ENCODE measurements at places on chromosomes 1 and 21.

DNA sequence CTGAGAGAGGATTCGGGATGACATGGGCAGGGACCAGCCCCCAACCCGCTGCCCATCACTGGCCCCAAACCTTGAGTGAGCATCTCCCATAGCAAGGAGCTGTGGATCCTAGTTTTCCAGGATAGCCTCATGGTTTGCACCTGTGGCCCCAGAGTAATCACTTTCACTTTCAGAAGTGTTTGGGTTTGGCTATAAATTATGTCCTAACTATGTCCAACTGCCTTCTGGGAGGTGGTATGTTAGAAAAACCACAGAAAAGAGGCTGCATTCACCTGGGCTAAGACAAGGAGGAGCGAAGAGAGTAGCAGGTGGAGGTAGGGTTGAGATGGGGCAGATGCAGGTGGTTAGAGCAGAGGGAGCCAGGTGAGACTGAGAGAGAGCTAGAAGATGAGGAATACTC, 19.4 kb upstream of the CLIC6 start:
- no peak for DNase-seq

GRCh38 chr1:42186152-42186551, 21.6 kb upstream of the GUCA2A start:
- peak; percentile 83 for DNase-seq

- DNase-seq = no peak
Measured at GRCh38 chr1:11564237-11564636, 85.3 kb downstream of the DISP3 start.

DNA sequence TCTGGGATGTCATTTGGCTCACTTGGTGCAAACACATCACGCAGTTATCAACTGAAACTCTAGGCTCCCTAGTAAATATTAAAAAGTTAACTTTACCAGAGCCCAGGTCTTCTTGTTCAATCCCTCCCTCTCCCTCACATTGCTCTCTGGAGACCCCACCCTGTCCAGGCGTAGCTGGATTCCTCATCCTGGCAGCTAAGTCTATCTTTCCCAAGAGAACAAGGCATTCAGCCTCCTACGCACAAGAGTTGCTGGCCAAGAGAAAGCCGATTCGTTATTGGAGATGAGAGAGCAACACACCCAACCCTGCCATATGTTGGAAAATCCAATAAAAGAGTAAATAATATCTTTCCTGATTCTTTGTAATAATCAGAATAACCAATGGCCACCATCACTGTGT, 117.9 kb downstream of the SLC30A10 start:
- DNase-seq = peak; percentile 74

DNA sequence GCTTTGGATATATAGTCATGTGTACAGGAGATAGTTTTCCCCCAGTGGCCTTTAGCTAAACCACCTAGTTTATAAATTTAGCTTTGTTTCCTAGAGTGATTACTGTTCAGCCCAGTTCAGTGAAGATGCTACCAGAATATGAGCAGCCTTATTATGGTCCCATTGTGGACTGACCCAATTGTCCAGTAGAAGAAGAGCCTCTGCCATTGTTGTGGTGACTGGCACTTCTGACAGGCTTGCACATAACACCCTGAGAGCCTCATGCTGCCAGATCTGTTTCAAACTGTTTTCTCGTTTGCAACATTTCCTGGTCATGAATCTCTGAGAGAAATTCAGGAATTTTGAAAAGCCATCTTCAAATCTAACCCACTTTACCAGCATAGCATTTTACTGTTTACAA, 20.6 kb downstream of the KPNA6 start:
- DNase-seq = no peak

- no peak for DNase-seq
Measured at GRCh38 chr21:42193131-42193671, 25.7 kb upstream of the ABCG1 start.

GRCh38 chr21:27339902-27340301, 373.0 kb upstream of the ADAMTS5 start:
- peak; percentile 23 for DNase-seq

- DNase-seq = no peak
Measured at GRCh38 chr1:117335376-117336086, 31.7 kb upstream of the MAN1A2 start.

- peak; percentile 44 for DNase-seq
Measured at GRCh38 chr21:34545079-34545884, 33.3 kb upstream of the KCNE1 start.

- DNase-seq = no peak
Measured at GRCh38 chr1:149916898-149917252, 769 bp downstream of the SV2A start.

GRCh38 chr1:83791821-83792437, 207.0 kb downstream of the TTLL7 start:
- peak; percentile 71 for DNase-seq

GRCh38 chr1:1434131-1434823, 1.2 kb upstream of the VWA1 start:
- no peak for DNase-seq

- DNase-seq = peak; percentile 75
Measured at GRCh38 chr1:183543619-183544204, 46.5 kb downstream of the NCF2 start.

- no peak for DNase-seq
Measured at GRCh38 chr1:24957016-24957807, 27.1 kb upstream of the RUNX3 start.

DNA sequence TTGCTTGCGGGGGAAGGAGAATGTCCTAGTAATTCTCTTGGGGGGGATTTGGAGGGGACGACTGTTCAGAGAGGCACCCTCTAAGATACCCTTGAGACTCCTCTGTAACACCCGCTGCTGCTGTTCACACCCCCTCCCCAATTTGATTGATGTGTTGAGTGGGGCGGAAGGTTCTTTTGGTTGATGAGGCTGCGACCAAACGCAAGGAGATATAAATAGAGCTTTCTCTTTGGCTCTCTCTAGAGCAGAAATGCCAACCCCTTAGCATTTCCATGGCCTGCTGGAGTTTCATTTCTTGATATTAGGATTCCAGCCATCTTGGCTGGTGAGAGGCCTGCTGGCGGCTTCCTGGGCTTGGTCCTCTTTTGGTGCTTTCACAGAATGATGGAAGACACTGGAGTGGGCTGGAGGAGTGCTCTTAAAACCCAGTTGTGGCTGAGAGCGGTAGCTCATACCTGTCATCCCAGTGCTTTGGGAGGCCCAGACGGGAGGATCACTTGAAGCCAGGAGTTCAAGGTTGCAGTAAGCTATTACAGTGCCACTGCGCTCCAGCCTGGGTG, 2.0 kb downstream of the PIK3CD start:
- no peak for DNase-seq

GRCh38 chr1:203506858-203507626, 13.1 kb downstream of the OPTC start:
- DNase-seq = peak; percentile 24

DNA sequence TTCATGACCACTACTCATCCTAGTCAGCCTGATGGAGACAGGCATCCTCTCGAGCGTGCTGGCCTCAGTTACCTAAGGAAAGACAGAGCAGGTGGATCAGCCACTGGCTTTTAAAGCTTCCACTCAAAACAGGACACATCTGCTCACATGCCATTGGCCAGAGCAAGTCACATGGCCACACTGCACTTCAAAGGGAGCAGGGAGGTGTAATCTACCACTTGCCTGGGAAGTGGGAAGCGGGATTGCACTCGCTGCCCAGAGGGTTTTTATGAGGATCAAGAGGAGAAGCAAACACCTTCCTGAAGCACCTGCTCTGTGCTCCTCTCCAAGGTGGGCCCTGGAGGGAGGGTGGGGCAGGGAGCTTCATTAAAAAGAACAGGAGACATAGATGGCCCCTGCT, 108.0 kb downstream of the TAS1R2 start:
- DNase-seq = no peak

DNA sequence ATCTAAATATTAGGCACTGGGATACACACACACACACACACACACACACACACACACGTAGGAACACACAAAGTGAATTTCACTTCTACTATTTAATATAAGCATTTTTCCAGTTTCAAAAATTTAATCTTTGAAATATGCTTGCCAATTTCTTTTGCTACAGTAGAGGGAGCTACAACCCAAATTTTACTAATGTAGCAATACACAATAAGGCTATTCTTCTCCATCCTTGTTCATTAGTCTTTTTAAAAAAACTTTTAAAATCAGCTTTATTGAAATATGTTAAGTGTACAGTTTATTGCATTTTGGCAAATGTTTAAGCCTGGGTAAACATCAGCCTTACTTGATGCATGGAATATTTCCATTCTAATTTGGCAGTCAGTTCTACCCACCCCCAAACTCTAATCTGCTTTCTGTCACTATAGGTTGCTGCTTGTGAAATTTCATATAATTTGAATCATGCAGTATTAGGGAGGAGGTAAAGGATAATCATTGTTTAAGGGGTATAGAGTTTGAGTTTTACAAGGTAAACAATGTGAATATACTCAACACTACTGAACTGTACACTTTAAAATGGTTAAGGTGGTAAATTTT, 93.0 kb upstream of the TENT5C start:
- DNase-seq = peak; percentile 35

- no peak for DNase-seq
Measured at GRCh38 chr1:46530791-46531409, 20.5 kb downstream of the KNCN start.

- no peak for DNase-seq
Measured at GRCh38 chr1:181383695-181384094, 99.6 kb upstream of the CACNA1E start.

DNA sequence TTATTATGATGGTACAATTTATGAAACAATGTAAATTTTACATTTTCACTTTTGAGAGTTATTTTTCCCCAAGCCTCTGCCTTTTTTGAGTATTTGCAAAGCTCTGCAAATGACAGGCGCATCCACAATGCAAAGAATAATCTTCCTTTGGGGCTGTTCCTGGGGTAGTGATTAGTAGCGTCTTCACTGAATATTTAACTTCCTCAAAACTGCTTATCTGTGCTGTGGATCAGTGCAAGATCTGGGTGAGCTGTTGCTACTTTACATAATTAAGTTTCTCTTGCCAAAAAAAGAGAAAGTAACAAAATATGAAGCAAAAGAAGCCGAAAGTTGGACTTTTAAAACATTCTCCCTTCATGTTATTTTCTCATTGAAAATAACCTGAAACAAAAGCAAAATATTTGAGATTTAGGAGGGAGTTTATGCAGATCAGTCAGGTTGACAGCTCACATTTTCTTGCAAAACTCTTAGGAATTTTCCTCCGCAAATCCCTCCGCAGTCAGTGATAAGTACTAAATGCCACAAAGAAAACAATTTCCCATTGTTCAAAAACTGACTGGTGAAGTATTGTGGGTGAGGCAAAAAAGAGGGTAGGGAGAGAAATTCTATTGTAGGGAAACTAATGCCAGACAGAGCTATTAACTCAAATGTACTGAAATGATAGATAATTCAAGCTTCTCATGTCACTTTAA, 276.4 kb upstream of the B3GALT2 start:
- DNase-seq = no peak

DNA sequence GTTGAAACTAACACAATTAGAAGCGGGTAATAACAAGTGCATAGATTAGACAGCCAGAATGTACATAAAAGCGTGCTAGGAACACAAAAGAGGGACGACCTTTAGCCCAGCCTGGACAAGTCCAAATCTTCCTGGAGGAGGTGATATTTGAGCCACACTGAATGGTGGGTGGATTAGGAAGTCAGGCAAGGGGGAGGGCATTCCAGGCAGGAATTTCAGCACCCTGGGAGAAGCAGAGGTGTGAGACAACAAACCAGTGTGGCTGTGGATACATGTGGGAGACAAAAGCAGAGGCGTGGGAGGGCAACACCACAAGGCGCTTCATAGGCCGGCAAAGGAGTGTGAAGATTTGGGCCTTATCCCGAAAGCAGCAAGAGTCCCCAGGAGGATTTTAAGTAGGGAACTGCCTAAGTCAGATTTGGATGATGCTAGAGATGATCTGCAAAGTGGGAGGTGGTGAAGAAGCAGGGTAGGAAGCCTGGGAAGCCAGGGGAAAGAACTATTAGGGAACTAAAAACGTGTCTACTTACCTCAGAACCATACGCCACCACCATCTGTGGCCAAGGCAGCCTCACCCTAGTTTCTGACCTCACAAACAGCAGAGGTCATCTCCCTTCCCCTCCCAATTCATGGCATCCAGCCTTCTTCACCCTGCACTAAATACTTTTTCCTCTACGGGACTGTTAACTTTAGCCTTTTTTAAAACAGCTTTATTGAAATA, 81.8 kb downstream of the GLUL start:
- peak; percentile 31 for DNase-seq

DNA sequence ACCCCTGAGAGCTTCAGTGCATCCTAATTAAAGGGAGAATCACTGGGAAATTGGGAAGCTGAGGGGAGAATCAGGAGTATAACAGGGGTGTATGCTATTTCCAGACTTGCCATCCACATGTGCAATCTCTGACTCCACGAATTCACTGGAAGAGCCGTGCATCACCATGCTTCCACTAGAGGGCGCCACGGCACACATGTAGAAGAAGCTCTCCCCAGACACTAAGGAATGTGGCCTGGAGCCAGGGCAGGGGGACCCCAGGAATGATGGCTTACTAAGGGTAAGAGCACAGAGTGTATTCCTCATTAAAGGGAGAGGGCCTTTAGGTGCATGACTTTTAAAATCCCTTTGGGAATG, 81.5 kb downstream of the ABCA4 start:
- peak; percentile 67 for DNase-seq

- DNase-seq = peak; percentile 81
Measured at GRCh38 chr1:162631546-162632191, 595 bp upstream of the DDR2 start.

GRCh38 chr21:34570313-34570712, 44.6 kb downstream of the RCAN1 start:
- peak; percentile 34 for DNase-seq

DNA sequence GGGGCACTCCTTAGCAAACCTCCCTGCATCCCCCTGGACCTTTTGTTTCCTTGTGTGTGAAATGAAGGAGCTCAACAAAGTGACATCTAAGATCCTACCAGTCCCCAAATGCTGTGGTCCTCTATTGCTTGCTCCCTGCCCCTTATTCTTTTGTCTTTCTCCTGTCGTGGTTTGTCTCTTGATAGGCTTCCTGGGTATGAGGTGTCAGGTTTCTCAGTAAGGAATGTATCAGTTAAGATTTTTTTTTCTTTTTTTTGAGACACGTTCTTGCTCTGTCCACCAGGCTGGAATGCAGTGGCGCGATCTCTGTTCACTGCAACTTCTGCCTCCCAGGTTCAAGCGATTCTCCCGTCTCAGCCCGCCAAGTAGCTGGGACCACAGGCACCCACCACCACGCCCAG, 16.8 kb downstream of the CNIH3 start:
- DNase-seq = no peak

DNA sequence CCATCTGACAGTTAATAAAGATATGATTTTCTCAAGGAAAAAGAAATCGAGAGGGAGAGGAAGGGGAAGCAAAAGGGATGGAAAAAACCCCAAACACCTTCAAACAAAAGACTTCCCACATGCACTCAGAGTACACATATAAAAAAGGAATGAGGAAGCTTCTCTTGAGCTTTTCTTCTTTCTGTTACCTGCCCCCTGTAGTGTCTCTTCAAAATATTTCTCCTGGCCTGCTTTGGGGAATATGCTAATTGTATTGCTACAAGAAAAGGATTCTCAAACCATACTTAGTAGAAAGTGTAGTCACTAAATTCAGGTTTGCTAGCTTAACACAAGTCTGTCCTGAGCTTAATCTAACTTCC, 58.7 kb downstream of the KIF14 start:
- no peak for DNase-seq

- DNase-seq = no peak
Measured at GRCh38 chr1:38190983-38191382, 144.4 kb upstream of the POU3F1 start.

GRCh38 chr1:62962014-62962812, 178.3 kb downstream of the ATG4C start:
- DNase-seq = no peak
